LoVo (cell line): ENCODE measurements at places on chromosomes 11 and 22.
A peak's percentile ranks its signal among the peaks of the same experiment; 100 is the strongest.

- DNase-seq, result no peak
These were observed 11.7 kb upstream of the LTO1 start for GRCh38 chr11:69686856-69687255.

DNA sequence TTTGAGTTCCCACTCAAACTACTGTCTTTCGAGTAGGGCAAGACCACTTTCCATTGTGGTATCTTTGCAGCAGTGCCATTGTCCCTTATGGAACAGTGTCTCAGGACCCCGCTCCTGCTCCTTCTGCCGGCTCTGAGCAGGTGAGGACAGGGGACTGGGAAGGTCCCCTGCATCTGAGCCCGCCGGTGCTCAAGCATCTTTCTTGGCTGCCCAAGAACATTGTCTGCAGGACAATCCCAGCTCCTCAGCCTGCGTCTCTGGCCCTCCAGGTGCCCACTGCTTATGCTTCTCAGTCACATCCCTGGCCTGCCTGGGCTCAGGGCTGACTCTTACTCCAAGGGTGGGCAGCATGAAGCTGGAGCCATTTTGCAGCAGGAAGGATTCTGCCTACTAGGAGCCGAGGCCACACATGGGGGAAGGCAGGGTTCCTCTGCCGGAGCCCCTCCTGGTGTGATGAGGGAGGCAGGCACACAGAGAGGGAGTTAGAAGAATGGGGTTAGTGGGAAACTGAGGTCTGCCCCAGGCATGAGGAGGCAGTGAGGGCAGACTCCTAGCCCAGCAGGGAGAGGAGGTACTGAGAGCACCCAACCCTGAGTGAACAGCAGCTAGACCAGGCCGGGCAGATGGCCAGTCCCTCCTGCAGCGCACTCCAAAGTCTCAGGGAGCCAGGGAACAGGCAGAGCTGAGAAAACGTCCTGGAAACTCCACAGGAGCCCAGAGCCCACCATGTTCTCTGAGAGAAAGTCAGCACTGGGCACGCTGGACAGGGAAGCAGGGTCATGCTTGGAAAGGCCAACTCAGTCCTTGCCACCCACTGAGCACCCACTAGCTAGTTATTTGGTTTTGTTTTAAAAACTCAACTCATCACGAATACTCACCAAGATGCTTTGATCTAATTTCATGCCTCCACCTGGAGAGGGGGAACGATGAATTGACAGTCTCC, 7.5 kb upstream of the PPARA start:
- no peak for DNase-seq

DNA sequence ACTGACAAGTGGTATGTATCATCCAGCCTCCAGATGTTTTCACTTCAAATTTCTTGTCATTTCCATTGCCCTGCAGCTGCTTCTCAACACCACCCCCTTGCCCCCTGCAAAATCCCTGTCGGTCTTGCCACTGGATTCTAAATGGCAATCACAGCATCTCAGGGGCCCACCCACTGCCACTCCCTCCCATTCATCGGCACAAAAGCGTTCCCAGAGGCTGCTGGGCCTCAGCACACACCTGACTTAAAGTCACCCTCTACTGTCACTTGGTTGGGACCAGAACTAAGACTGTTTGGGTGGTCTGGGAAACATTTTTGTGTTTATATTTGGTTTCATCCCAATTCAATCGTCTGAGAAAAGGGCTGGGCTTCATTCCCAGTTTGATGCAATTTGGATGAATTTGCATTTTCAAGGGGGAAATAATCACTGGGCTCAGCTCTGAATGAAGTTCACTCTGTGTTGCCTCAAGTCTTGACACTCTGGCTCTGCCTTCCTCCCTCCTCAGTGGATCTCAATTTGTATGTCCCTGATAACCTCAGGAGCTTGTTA, 27.1 kb downstream of the SYT13 start:
- no peak for DNase-seq

DNA sequence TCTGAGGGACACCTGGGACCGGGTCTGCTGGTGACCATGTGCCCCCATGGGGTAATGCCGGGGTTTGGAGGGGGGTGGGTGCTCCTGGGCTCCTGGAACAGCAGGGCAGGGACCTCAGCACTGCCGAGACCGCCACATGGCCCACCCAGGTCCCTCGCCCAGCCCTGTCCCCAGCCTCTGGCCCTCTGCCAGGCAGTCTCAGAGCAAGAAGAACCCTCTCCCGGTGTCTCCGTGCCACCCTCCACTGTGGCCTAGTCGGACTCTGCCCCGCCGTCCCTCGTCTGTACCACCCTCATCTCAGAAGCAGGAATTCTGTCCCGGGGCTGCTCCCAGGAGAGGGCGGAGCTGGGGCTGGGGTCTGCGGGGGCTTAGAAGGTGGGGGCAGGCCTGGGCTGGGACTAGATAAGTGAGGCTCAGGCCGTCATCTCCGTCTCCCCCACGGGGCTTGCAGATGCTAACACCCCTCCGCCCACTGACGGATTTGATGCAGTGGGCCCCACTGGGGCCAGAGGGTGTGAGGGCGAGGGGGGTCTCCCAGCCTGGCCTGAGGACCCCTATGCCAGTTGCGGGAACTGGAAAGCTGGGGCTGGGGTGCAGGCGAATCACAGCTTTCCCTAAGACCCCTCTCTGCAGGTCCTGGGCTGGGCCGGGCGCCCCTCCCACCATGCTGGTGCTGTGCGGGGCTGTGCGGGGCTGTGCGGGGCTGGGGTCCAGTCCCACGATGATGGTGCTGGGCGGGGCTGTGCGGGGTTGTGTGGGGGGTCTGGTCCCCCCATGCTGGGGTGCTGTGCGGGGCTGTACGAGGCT, 1.1 kb downstream of the MUC5AC start:
- no peak for DNase-seq

GRCh38 chr11:111788051-111788450, 21.9 kb upstream of the PPP2R1B start:
- DNase-seq, result no peak

DNA sequence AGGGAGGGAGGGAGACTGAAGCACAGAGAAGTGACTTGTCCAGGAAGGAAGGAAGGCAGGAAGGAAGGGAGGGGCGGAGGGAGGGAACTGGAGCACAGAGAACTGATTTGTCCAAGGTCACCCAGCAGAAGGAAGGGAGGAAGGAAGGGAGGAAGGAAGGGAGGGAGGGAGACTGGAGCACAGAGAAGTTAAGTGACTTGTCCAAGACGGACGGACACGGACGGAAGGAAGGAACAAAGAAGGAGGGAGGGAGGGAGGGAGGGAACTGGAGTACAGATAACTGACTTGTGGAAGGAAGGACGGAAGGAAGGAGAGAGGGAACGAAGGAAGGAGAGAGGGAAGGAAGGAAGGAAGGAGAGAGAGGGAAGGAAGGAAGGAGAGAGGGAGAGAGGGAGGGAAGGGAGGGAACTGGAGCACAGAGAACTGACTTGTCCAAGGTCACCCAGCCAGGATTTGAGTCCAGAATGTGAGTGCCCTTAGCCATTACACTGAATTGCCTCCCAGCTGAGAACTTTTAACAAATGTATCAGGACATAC, 1.5 kb downstream of the SLC35F2 start:
- no peak for DNase-seq

- no peak for DNase-seq
These were observed 9.4 kb downstream of the TTLL1 start for GRCh38 chr22:43079742-43080141.

GRCh38 chr22:43884600-43885318, 7.1 kb downstream of the PNPLA5 start:
- DNase-seq, result peak; percentile 43

DNA sequence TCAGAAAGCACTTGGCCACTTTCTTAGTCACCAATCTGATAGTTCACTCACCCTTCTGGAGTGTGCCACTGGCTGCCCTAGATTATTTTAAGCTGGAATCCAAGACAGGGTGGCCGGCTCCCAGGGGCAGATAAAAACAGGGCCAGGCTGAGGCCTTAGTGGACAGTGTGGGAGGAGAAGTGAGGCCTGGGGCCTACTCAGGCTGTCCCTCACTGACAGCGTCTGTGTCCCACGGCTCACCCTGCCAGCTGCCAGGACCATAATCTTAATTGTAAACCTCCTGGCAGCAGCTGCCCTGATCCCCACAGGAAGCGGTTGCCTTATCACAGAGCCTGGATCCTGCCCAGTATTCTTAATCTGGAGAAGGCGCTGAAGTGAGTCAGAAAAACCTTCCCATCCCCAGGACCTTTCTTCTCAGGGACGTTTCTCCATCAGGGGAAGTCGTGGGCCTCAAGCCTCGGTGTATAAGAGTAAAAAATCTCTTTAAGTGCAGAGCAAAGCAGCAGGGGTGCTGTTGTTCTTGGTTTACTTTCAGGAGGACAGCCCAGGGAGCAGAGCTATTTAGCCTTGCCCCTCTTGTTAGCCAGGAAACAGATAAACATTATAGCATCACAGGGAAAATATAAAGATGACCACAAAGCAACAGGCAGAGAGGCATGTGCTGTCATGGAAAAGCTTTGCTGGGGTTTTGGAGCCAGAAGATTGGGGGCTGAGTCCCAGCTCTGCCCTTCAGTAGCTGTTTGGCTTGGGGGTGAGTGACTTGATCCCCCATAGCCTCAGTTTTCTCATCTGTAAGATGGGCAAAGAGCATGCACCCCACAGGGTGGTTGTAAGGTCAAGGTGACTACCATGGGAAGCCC, 39.6 kb downstream of the TSPAN18 start:
- DNase-seq, result no peak

- peak; percentile 91 for DNase-seq
These were observed 15.2 kb downstream of the TMPRSS5 start for GRCh38 chr11:113690619-113691569.

DNA sequence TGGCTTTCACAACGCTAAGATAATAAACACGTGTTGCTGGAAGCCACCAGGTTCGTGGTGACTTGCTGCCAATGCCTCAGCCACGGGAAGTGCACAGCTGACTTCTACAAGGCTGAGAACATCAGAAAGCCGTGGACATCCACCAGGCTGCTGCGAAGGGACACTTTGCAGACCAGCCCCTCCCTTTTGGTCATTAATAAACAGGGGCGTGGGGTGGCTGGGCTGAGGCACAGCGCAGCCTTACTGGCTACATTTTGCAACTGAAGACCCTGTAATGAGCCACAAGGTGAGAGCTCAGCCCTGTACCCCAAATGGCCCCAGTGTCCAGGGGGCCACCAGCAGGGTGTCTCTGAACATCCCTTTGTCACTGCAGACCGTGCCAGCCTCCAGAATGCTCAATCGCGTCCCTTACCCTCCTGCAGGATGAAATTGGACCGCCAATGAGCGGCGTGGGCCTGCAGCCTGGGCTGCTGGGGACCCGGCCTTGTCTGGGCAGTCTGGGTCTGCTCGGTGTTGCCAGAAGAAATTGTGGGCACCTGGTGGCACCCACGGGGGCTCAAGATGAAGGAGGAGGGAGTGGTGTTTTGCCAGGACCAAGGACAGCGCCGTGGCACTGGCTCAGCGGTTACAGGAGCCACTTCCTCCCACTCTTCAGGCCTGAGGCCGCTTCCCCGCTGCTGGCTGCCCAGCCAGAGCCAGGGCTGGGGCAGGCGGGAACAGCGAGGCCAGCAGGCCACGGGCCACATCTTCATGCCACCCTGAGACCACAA, 181.9 kb downstream of the CTTN start:
- no peak for DNase-seq

GRCh38 chr11:62025487-62026105, 58.2 kb upstream of the FTH1 start:
- peak; percentile 92 for DNase-seq

- no peak for DNase-seq
These were observed 14.7 kb downstream of the EPS8L2 start for GRCh38 chr11:720642-721246.

DNA sequence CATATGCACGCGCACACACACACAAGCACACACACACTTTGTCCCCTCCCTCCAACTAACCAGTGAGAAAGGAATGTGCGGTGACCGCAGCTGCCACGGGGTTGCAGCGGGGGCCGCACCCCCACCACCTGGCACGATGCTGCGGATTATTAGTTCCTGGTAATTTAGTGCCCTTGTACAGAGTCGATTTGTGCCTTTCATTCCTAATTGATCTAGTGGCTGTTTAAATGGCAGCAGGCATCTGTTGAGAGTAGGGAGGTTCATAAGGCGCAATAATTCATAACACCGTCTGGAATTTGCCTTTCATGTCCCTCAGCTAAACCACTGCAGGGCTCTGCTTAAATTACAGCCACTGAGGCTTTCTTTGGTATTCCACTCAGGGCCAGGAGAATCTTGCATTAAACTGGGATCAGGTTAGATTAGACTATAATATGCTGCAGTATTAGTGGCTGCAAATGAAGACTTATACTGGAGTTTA, 113.7 kb downstream of the FEZ1 start:
- DNase-seq, result no peak

GRCh38 chr11:79362821-79363220, 78.0 kb downstream of the TENM4 start:
- DNase-seq, result no peak

GRCh38 chr11:100221791-100222190, 465.3 kb upstream of the ARHGAP42 start:
- DNase-seq, result no peak

DNA sequence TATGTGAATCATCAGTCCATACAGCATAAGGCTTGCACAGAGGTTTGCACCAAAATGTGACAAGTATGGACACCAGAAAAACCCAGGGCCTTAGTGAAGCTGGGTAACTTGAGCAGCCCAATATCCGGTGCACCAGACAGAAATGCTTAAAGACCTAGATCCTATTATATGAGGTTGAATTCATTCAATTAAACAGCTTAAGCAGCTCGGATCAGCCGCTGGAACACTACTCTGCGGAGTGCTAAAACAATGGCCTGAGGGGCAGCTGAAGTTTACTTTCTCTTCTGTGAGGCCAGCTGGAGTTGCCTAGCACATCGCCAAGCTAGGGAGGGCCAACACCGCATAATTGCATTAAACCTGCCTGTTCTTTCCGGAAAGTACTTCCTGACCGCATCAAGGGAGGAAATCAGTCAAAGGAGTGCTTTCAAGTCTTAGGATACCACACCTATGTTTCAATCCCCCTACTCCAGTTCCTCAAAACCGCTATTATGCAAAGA, 17.0 kb upstream of the FAM181B start:
- DNase-seq, result no peak

DNA sequence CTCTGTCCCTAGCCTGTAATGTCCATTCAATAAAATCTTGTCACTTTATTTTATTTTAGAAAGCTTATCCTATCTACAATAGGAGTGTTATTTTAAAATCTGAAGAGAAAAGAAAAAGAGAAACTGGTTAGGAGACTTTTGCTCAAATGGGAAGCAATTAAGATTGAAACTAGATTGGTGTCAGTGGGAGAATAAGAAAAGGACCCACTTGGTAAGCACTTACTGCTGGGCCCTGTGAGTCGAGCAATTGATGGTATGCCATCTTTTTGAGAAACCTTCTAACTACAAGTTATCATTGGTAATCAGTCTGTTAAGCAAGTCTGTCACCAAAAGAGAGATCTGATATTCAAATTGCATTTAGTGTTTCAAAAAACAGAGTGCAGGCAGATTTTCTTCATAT, 258.4 kb downstream of the GRM5 start:
- no peak for DNase-seq

DNA sequence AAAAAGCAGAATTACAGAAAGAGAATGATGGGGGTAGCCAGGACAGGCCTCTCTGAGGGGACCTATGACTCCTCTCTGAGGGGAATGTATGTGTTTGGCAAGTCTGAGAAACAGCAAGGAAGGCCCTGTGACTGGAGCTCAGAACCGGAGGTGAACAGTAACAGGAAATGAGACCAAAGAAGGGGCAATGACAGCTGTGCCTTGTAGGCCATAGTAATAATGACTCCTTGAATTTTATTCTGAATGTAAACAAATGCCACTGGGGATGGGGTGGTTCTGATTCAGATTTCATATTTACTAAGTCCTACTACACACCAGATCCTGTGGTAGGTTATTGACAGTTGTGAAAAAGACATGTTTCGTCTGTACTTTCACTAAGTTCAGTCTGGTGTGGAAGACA, 52.8 kb upstream of the APOA1 start:
- DNase-seq, result no peak
